ENCODE measurements at places on chromosomes 6 and 20.
A peak's percentile ranks its signal among the peaks of the same experiment; 100 is the strongest.

- DNase-seq = no peak
These were observed 4.9 kb upstream of the ADA start for GRCh38 chr20:44656448-44656847.

DNA sequence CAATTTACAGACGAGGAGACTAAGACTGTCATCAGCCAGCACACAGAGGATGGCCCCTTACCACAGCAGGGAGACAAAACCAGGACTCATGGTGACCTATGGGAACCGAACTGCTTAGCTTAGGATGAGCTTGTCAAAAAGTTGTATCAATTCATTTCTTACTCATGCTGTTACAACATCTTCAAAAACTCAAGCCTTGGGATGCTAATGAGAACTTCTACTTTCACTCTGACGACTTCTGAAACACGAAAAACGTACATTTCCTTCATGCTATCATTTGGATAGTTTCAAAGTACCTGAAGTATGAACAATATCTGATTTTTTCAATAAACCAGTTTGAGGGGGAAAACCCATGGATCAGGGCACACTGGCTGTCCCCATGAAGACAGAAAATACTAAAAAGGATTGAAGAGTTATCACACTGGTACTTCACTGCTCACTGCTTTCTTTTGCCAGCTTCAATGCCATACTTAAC is 31.9 kb downstream of the HIVEP2 start:
- DNase-seq = no peak

GRCh38 chr6:87197547-87197946 is 42.2 kb downstream of the ZNF292 start:
- DNase-seq = no peak

DNA sequence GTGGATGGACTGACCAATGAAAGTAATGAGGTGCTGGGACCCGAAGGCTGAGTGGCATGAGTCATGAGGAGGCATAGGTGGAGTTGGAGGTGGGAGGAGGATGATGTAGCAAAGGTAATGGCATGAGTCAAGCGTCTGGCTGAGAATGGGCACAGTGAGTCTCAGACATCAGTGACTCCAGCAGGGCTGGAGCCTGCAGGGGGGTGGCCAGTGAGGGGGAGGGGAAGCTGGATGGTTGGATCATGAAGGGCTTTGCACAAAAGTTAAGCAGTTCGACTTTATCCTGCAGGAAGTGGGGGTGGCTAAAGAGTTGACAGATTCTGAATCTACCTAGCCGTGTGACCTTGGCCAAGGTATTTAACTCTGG is 99.0 kb upstream of the IYD start:
- DNase-seq = no peak

DNA sequence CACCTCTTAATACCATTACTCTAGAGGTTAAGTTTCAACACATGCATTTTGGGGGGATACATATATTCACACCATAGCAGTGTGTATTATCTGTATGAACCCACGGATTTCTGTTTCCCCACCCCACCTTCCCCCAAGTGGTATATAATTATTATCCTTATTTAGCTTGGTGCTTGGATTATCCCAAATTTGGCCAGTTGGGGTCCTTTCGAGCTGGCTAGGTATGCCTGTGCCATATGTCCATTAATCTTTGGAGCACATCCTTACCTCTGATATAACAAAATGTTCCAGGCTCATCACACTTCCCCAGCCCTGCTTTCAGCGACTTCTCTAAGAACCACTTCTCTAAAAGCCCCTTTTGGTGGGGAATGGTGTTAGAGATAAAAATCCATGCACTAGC is 118.7 kb upstream of the MLIP start:
- DNase-seq = no peak

DNA sequence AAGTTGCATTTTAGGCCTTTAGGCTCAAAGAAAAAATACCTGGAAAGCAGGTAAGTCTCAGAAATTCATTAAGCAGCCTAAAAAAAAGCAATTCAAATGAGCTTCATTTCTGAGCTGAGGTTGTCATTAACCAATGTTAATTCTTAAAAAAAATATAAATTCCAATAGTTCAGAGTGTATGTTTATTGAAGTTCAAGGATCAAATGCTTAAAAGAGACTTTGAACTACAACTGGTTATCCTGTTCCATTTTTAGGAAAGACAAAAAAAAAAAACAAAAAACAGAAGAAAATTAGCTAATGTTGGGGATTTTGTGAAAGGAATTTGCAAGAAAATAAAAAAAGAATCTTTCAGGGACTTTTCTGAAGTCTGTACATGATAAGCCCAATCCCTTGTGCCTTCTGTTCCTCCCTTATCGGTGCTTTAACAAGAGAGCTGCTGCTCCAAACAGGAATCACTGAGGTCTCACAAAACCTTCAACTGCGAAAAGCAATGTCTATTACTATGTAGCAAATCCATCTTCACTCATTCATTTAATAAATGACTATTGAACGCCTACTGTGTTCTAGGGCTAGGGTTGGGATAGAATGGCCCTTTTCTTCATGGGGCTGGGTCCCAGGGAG is 90.3 kb downstream of the FOXF2 start:
- DNase-seq = no peak

- DNase-seq = no peak
These were observed 63.8 kb upstream of the ATXN1 start for GRCh38 chr6:16824845-16825685.

GRCh38 chr6:164010441-164011103 is 596.1 kb downstream of the QKI start:
- no peak for DNase-seq

- no peak for DNase-seq
These were observed 206.1 kb upstream of the PRDM1 start for GRCh38 chr6:105880030-105880492.

- DNase-seq = no peak
These were observed 2.0 kb downstream of the CLIC1 start for GRCh38 chr6:31734247-31734820.

DNA sequence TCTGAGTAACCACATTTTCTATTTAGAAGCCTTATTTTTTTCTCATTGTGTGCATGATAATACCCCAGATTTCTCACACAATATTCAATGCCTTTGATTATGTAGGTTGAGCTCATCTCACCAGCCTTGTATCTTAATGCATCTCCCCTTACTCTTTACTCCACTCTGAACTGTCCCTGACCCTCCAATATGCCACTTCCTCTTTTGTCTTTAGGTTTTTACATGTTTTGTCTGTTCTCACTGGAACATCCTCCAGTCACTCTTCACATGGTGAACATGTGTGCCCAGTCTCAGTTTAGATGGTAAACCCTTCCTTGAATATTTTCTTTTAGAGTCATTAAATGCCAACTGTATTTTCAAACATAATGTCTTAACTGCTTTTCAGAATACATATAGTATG is 392.9 kb upstream of the IMPG1 start:
- DNase-seq = no peak

DNA sequence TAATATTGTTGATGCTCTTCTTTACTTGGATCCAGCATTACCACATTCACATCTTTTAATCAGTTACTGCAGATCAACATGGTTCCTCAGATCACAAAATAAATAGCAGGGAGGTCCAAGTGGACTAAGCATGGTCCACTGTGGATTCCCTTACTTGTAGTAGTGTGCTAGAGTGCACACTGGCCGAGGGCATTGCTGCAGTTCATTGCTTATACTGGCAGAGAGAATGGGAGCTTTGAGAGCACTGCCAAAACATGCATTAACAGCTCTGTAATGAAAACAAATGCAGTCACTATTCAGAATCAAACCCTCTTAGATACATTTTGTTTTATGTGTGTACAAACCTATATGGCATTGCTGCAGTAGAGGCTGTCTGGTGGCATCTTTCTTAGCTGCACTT is 471.5 kb downstream of the CD109 start:
- DNase-seq = no peak

- DNase-seq = no peak
These were observed 402.1 kb downstream of the EPHA7 start for GRCh38 chr6:93017213-93017612.

- DNase-seq = no peak
These were observed 9.8 kb upstream of the TASP1 start for GRCh38 chr20:13648291-13649228.

GRCh38 chr20:37494796-37495195 is 26.3 kb upstream of the NNAT start:
- DNase-seq = no peak

DNA sequence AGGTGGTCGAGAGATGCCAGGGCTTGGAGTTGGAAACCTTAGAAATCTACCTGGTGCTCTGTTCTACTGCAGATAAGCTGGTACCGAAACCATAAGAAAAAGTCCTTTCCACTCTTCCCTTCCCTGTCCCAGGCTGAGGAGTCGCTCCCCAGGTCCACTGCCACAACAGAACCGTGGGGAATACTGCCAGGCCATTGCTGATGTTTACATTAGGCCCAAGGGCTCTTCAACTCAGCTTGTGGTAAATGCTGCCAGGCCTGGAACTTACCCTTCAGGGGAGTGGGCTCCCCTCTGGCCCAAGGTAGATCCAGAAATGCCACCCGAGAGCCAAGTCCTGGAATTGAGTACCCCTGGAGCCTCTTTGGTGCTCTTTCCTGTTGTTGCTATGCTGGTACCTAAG is 388.4 kb downstream of the ESR1 start:
- DNase-seq = no peak

DNA sequence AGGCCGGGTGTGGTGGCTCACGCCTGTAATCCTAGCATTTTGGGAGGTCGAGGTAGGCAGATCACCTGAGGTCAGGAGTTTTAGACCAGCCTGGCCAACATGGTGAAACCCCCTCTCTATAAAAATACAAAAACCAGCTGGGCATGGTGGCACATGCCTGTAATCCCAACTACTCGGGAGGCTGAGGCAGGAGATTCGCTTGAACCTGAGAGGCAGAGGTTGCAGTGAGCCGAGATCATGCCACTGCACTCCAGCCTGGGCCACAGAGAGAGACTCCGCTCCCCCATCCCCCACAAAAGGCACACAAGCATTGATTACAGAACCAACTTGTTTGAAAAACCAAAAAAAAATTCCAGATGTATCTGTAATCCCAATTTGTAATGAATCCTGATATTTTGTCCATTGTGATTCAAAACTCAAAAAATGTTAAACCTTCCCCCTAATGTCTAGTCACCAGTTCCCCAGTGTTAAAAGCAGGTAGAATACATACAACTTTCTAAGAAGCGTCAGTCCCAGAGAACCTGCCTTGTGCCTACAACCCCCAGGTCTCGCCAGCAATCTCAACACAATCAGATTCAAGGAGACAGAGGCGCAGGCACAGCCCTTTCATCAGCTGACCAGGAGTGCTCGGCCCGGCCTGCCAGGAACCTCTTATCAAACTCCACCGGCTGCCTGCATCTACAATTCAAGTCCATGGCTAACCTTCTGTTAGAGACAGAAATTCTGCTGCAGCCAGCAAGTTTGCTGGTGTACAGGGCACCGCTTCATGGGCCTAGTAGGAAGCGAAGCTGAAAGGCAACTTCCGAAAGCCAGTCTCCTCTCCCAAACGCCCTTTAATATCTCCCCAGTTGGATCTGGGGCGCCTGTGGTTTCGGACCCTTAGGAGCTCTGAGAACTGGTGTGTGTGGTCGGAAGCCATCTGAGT is 2.1 kb downstream of the EZR start:
- DNase-seq = peak; percentile 46

GRCh38 chr20:41145821-41146620 is 8.7 kb downstream of the PLCG1 start:
- no peak for DNase-seq

DNA sequence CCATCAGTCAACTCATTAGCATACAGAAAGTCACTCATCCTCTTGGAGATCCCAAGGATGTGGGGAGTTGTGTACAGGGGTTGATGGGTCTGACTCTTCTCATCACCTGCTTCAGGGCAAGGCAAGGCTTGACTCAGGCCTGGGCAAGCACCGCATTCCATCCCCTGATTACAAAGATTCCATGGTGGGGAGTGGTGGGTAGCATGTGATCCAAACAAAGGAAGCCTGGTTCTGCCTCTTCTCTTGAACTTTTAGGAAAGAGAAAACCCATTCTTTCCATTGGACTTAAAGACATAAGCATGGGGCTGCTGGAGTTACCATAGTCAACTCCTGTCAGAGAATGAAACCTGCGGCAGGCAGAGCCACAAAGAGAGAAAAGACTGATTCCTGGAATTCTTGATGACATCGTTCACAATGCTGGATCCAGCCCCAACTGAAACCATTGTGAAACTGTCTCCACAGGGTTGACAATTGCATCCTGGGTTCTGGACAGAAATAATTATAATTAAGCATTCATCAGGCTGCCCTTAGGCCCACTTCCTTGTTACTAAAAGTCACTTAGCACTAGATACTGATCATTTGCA is 235.8 kb upstream of the KCNG1 start:
- DNase-seq = no peak

- DNase-seq = no peak
These were observed 25.7 kb downstream of the TTI1 start for GRCh38 chr20:38007526-38007925.

GRCh38 chr20:22827916-22828315 is 207.2 kb upstream of the SSTR4 start:
- DNase-seq = no peak

- DNase-seq = no peak
These were observed 98.6 kb upstream of the MRPS10 start for GRCh38 chr6:42315991-42316970.

DNA sequence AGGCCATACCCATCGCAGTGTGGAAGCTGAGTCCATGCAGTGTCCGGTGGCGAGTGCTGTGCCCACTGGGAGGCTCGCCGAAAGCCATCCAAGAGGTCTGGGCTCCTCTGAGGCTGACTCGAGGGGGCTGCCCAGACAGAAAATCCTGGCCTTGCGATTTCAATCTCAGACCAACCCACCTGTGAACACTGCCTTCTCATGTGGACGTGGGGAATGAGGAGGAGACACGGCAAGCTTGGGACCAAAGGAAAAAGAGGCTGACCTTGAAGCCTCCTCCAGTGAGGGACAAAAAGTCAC is 157.2 kb upstream of the AFDN start:
- no peak for DNase-seq

- DNase-seq = no peak
These were observed 236.1 kb downstream of the COL12A1 start for GRCh38 chr6:74969591-74970267.

- peak; percentile 19 for DNase-seq
These were observed 535 bp downstream of the NCR2 start for GRCh38 chr6:41335943-41336342.

GRCh38 chr6:132131758-132132157 is 180.6 kb upstream of the CCN2 start:
- DNase-seq = no peak

GRCh38 chr6:19836799-19837510 is at the start of gene ID4:
ID4 (plus strand) TSS chr6:19837370; CDS start chr6:19837755, 385 bp downstream.
- no peak for DNase-seq

DNA sequence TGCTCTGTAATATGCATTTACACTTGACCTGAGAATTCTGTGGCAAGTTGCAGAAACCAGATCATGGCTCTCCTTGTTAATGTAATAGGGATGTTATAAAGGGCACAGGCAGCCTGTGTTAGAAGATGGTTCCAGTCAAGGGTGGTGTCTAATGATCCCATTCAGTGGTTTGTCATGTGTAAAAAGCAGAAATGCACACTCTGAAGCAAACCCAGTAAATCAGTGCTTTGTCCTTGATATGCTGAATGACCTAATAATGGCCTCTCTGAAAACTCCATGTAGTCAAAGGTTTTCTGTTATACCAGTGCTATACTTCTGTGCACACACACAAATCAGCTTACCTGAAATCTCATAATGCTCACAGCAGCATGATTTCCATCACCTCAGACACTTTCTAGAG is 66.2 kb downstream of the SOBP start:
- no peak for DNase-seq

- no peak for DNase-seq
These were observed 479.5 kb downstream of the CD83 start for GRCh38 chr6:14597090-14597489.

GRCh38 chr6:14284969-14285590 is 167.5 kb downstream of the CD83 start:
- no peak for DNase-seq
